ENCODE measurements at places on chromosomes 13 and 19.

DNA sequence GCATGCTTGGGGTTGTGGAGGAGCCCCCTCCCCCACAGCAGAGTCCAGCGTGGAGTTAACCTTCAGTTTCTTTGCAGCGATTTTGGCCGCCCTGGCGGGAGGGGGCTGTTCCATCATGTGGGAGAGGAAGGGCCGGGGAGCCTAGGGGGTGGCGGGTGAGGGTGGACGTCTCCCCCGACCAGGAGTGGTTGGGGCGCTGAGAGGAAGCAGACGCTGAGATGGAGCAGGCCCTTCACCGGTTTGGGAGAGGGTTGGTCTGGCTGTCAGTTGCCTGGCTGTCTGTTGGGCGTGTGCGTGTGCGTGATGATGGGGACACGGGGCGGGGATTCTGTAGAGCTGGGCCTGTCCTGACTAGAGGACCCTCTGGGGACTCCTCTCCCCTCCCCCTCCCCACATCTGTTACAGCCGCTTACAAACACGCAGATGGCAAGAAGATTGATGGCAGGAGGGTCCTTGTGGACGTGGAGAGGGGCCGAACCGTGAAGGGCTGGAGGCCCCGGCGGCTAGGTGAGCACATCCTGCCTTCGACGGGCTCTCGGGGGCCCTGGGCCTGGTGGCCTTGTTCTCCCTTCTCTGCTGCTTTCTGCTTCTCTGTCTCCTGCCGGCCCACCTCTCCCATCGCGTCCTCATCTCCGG lies 9.8 kb upstream of the LIN7B start:
- no peak for DNase-seq

GRCh38 chr19:50838239-50838638 lies 4.9 kb upstream of the KLK15 start:
- no peak for DNase-seq

DNA sequence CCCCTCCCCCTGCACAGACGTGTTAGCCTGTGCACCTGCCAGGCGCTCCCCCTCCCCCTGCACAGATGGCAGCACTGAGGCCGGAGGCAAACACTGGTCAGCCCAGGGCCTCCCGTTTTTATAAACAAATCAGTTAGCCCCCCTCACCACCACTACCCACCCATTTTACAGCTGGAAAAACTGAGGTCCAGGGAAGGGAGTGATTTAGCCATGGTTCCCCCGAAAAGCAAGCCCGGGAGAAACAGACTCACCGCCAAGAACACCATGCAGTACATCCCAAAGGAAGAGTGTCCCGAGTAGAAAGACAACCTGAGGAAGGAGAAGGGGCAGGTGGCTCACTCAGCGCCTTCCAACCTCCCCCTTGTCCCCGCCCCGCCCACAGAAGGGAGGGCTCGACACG lies 8.7 kb downstream of the PLPP2 start:
- DNase-seq, result no peak

DNA sequence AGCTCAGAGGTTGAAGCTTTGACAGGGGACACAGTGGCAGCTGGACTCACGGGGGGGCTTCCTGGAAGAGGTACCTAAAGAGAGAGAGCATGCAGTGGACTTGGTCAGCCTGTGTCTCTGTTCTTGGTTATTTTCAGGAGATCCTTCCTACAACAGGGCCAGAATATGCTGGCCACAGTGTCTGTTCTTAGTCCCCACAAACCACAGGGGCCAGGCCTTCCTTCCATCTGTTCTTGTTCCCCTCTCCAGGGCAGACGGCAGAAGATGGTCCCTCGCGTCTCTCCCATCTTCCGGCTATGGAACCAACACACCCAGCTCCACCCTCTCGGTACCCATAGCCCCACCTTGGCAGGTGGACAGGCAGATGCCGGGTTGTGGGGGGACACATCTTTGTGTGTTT lies 24.8 kb downstream of the MAST3 start:
- no peak for DNase-seq

- no peak for DNase-seq
Measured at GRCh38 chr13:43005460-43006236, 13.6 kb upstream of the EPSTI1 start.

GRCh38 chr13:30607908-30608307 lies 9.8 kb upstream of the USPL1 start:
- peak; percentile 42 for DNase-seq

GRCh38 chr19:40379446-40380198 lies 10.4 kb downstream of the HIPK4 start:
- no peak for DNase-seq

GRCh38 chr13:77386880-77387606 lies 60.1 kb upstream of the MYCBP2 start:
- no peak for DNase-seq

- no peak for DNase-seq
Measured at GRCh38 chr13:50392977-50393376, 377.7 kb downstream of the KCNRG start.

- peak; percentile 92 for DNase-seq
Measured at GRCh38 chr19:52369559-52370340, at the start of gene ZNF880. ZNF880 (plus strand) TSS chr19:52369923; CDS start chr19:52369966, 43 bp downstream.

DNA sequence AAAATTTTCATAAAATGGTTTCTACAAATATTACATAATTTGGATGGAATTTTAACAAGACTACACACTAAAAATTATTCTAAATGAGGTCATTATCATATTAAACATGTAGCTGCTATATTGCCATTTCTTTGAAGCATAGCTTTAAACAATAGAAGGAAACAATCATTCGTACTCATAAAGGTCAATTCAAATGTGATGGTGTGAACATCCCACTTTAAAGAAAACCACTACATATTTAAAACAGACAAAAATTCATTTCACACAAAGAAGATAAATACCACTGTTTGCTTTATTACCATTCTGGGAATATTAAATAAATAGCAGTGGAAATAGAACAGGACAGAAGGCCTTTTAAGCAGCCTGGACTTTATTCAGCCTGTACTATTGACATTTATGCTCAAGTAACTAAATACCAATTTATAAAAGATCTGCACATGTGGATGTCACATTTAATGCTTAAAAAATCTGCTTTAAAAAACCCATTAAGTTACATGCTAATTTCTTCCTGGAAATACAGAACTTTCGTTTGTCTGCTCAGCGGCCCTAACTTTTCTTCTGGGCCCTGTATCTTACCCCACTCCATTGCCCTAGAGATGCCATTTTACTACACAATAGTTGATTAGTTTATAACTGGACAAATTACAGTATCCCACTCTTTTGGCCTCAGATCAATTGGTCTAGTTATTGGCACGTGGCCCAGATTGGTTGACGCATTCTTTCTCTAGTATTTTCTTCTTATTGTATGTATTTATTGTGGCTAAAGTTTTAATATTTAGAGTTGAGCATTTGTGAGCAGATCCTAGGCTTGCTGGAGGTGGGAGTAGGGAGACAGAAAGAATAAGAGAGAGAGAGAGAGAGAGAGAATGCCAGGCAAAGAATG lies 215.1 kb upstream of the SPRY2 start:
- no peak for DNase-seq

GRCh38 chr19:47848823-47849473 lies 10.1 kb upstream of the TPRX2 start:
- DNase-seq, result peak; percentile 26

All from activated T-cell treated with anti-CD3 and anti-CD28 coated beads for 1 hour (primary cell).